ENCODE measurements at places on chromosomes 1 and 21.

- no peak for DNase-seq
Measured at GRCh38 chr1:107678993-107679392, 286.0 kb downstream of the VAV3 start.

- no peak for DNase-seq
Measured at GRCh38 chr1:100750005-100750885, 30.7 kb downstream of the VCAM1 start.

GRCh38 chr21:33198346-33199099 lies 31.2 kb upstream of the IFNAR2 start:
- DNase-seq, result no peak

DNA sequence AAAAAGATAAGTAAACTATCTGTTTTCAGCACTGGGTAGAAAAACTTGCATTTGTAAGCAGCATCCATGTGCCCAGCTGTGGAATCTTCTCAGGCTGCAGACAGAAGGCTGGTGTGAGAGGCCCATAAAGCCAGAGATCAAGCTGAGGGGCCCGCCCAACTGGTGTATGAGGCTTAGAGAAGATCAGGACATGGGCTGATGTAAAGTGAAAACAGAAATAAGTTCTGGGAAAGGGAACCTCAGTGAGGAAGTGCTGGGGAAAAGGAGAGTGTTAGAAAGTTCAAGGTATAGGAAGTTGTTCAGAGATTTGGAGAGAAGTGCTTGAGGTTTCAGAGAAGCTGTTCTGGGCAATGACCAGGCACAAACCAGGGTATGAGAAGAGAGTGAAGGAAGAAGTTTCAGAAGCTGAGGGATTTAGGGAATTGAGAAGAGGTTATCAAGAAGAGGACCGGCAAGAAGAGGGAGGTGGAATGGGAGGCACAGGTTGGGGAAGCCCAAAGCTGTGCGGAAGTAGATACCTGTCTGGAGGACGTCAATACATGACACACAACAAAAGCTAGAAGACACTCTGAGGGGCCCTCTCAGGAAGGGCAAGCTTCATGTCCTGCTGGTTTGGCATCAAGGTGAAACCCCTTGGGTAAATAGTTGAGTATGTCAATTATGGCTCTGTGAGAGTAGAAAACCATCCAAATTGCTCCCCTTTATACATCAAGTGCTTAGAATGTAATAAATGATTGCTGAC lies 2.7 kb upstream of the CD5L start:
- no peak for DNase-seq

DNA sequence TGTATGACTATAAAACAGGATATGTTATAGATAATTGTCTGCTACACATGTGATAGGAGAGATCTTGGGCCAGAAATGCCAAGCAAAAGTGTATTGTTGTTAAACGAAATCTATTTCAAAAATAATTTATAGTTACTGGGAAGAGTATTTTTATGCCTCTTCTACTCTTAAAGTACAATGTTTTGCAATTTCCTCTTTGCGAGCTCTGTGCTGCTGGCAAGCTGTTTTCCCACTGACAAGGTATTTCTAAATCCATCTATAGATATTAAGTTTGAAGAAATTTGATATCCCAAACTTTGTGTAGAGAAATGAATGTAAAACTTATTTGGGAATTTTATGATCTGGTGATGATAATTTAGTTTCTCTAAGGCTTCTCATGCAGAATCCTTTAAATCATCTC lies 63.3 kb upstream of the PTGFR start:
- no peak for DNase-seq

Data from stimulated activated CD4-positive, alpha-beta T cell treated with anti-CD3 and anti-CD28 coated beads, Interleukin-12 subunit alpha, Interleukin-12 subunit beta, amount 100 ng/mL, for 24 hours (primary cell).